Stimulated activated CD4-positive, alpha-beta T cell treated with anti-CD3 and anti-CD28 coated beads, Interleukin-4, amount 100 ng/mL, for 48 hours (primary cell): ENCODE measurements at places on chromosomes 4 and X.
A peak's percentile ranks its signal among the peaks of the same experiment; 100 is the strongest.

DNA sequence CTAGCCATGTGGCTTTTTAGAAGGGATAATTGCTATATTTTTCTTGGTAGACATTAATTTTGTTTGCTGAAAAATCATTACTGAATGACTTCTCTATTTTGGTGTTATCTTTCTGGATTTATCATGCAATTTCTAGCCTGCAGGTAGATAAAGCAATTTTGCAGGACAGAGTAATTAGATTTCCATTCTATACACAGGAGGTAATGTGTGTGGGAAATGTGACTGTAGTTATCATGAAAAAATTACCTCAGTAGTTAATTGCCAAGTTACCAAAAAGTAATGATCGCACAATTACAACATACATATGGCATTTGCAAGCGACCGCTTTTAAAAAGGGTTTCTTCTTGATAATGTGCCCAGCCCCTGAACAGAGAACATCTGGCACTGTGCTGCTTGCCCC lies 66.1 kb downstream of the KIT start:
- DNase-seq, result no peak

- no peak for DNase-seq
Observed at GRCh38 chr4:109157696-109158095, 144.8 kb downstream of the COL25A1 start.

GRCh38 chrX:109350551-109350950 lies 131.3 kb downstream of the GUCY2F start:
- no peak for DNase-seq

DNA sequence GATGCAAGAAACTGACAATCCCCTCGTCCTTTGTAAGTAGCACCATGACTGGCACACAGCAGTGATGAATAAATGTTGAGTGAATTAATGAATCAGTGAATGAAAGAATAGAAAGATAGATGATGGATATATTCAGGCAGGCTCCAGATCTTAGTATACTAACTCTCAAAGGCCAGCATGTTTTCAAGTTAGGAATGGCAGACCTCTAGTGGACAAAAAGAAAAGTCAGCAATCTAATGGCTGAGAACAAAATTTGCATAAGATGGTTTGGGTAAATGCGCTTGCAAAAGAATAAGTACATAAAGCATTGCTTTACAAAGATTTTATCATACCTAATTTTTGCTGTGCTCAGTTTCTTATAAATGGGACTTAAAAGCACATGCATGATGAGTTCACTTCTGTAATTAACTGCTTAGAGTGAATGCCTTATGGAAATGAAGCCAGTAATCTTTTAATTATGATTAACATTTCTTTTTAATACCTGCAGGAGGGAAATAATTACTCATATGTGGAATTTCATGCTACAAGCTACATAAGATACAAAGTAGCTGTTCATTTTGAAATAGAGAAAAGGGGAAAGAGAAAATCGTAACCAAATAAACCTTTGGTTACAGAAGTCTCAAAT lies 126.9 kb upstream of the GPRIN3 start:
- DNase-seq, result no peak

DNA sequence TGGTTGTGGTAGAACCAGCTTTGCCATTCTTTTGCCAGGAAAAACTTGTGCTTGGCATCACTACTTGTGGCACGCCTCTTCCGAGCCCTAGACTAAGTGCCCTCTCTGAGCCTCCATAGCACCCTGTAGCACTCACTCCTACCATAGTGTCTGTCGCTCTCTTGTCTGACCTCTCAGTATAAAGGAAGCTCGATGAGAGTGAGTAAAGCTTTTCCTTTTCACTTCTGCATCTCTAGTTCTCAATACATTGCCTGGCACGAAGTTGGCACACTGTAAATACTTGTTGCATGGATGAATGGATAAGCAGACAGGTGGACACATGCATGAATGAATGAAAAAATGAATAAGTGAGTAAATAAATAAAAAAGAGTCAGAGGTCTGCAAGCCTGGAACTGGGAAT lies 48.3 kb downstream of the TLR10 start:
- DNase-seq, result no peak

DNA sequence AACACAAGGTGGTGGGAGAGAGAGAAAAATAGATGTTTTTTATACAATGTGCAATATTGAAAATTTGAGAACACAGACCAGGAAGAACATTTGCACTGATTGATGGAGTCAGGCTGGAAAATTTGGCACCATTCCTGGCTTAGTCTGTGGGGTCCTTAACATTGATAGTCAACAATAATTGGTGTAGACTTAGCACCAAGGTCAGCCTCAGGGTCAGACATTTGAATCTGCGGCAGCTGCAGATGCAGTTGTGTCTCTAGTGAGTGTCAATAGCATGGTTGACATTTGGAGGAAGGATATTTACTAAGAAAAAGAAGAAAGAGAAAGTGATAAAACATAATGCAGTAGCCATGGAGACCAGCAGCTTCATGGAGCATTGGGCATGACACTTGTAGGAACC lies 31.5 kb upstream of the GLRA3 start:
- no peak for DNase-seq

DNA sequence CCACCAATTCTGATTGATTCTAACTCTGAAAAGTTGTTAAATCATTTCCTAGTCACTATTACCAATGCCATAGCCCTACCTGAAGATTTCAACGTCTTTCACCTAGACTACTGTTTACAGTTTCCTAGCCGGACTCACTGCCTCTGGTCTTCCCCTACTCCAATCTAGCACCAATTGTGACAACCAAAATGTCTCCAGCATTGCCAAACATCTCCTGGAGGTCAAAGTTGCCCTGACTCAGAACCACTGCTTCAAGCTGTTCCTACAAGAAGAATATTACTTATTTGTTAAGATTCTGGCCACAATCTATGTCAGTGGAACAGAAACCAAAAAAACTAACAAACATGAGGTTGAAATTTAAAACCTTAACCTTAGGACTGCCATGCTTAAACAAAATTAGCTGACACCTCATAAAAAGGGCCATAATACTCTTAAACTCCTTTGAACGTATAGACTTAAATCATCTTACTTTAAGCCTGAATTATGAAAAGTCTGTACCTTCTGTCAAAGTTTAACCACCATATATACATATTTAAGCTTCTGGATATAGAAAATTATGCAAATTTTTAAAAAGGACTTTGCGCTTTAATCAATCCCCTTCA lies 2.1 kb downstream of the PDS5A start:
- DNase-seq, result no peak

DNA sequence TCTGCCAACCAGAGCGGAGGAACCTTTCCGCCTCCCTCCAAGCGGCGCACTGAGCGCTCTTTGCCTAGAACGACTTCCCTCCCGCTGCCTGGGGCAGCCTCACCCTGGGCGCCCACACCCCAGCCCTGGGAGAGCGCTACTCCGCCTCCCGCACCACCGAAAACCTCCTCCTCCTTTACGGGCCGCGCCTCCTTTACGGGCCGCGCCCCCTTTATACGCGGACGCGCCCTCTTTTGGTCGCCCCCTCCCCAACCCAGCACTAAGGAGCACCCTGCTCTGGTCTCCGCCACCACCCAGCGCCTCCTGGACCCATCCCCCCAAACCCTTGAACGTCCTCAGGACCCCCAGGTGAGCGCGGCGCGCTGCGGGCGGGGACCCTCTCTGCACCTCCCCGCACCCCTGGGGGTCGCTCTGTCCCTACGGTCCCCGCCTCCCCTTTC lies 586 bp upstream of the NSG1 start:
- no peak for DNase-seq

DNA sequence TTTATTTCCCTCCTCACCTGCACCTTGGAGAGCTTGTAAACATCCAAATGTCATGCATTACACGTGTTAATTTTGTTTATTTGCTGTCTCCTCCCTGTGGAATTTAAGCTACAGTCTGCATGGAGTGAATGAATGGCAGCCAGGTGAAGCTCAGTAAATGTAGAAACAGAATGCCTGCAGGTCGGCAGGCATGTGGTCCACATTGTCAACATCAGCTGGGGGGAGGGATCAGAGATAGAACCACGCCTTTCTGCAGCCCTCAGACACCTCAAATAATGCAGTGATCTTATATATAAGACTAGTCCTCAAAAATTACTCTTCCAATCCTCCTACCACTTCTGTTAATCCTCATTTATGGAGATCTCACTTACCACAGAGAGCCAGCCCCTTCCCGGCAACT lies 131.2 kb upstream of the KIT start:
- DNase-seq, result no peak

- no peak for DNase-seq
Observed at GRCh38 chr4:23220911-23221310, 528.2 kb downstream of the GBA3 start.

- peak; percentile 20 for DNase-seq
Observed at GRCh38 chr4:122826553-122827257, at the start of gene FGF2. Gene FGF2 (plus strand): TSS chr4:122826831. CDS start chr4:122827175, 344 bp downstream.

DNA sequence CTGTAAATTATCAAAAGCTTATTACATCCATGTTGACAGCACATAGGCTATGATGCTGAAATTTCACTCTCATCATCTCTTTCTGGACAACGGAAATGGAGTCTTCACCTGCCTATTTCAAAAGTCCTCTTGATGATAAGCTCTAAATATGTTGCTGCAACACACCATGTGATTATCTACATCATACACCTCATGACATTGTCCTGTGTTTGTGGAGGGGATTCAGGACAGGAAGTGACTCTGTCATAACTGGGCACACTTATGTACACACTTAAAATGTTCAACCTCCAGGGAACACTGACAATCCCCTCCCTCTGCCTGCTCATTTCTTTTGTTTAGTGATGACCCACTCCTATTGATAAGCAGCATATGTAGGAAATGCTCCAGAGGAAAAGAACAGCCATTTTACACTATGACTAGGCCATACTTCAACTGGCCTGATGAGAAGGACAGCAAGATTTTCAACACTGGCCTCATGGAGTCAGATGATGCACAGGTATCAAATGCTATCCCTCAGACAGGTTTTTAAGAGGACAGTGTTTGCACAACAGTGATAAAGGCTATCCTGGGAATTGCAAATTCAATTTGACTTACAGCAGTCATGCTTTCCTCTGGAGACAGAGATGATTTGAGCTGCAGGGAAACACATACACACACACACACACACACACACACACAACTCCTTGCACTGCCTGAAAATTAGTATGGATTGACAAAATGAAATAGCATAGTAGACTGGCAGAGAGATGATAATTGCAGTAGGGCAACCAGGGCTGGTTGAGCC lies 163.3 kb upstream of the RASGEF1B start:
- no peak for DNase-seq

DNA sequence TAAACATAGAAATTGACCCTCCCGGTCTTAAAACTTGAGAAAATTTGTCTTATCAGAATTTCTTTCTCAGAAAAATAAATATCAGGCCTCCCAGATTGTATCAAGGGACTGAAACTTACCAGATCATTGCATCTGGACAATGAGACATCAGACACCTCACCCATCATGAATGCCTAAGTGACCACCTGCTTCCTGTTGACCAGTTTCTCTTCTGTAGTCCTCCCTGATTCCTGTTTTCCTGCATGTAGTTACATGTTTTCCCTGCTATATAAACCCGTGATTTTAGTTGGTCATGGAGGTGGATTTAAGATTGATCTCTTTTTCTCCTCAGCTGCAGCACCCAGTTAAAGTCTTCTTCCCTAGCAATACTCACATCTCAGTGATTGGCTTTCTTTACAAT lies 548.1 kb downstream of the PPP4R3C start:
- no peak for DNase-seq

DNA sequence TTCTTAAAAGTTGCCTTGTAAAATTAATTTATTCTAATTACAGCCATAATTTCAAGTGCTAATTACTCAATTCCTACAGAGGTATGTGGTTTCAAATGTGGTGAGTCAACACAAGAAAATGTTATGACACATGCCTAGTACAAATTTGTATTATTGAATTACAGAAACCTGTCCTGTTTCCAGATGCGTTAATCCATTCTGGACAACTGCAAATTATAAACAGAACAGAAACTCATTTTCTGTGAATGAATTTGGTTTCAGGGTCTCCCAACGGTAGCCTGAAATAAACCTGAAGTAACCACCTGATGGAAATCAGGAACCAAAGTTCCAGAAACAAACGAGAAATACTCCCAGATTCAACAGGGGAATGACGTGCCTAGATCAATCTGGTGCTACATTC lies 328.6 kb upstream of the F9 start:
- DNase-seq, result no peak

GRCh38 chr4:77174426-77174825 lies 17.4 kb downstream of the CCNG2 start:
- no peak for DNase-seq

DNA sequence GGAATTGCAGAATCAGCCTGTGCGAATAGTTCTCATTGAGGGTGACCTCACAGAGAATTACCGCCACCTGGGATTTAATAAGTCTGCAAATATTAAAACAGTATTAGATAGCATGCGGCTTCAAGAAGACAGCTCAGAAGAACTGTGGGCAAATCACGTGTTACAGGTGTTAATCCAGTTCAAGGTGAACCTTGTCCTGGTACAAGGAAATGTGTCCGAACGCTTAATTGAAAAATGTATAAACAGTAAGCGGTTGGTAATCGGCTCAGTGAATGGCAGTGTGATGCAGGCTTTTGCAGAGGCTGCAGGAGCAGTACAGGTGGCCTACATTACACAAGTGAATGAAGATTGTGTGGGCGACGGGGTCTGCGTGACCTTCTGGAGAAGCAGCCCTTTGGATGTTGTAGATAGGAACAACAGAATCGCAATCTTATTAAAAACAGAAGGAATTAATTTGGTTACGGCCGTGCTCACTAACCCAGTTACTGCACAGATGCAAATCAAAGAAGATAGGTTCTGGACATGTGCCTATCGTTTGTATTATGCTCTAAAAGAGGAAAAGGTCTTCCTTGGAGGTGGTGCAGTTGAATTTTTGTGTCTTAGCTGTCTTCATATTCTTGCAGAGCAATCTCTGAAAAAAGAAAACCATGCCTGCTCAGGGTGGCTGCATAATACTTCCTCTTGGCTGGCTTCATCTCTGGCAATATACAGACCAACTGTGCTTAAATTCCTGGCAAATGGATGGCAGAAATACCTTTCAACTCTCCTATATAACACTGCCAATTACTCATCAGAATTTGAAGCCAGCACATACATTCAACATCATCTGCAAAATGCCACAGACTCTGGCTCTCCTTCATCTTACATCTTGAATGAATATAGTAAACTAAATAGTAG lies 10.7 kb downstream of the BBS12 start:
- no peak for DNase-seq

- DNase-seq, result no peak
Observed at GRCh38 chr4:14925471-14925870, 76.8 kb upstream of the CPEB2 start.

GRCh38 chr4:39928538-39928937 lies 49.2 kb downstream of the PDS5A start:
- no peak for DNase-seq

DNA sequence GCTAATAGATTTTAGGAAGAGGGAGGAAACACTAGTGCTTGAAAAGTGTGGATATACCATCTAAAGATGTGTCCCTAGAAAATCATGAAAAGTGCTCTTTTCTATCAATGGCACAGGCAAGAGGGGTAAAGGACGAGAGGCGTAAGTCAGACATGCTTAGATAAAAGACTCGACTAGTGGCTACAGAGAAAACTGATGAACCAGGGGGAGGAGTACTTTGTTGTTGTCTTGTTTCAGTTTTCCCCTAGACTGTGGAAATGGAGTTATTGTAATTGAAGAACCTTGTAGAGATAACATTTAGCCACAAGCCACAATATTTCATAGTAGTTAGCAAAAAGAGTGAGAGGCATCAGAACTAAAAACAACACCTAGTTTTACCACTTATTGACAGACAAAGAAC lies 21.4 kb downstream of the GALNTL6 start:
- DNase-seq, result no peak

- DNase-seq, result no peak
Observed at GRCh38 chr4:105712766-105713165, 4.2 kb downstream of the GSTCD start.

GRCh38 chr4:7842384-7843279 lies 97.0 kb downstream of the AFAP1 start:
- DNase-seq, result no peak
